Brain microvascular endothelial cell (primary cell): ENCODE measurements at places on chromosomes 16 and 17.
A peak's percentile ranks its signal among the peaks of the same experiment; 100 is the strongest.

- DNase-seq: no peak
Measured at GRCh38 chr17:76740329-76741118, 2.6 kb downstream of the MFSD11 start.

DNA sequence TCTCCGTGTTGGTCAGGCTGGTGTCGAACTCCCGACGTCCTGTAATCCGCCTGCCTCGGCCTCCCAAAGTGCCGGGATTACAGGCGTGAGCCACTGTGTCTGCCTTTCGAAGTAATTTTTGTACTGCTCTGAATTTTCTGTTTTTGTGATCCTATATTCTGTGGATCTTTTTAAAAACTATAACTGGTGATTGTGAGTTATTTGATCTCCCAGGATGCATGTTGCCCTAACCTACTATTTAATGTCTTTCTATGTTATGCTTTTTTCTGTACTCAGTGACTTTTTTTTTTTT is 2.5 kb downstream of the RSPRY1 start:
- no peak for DNase-seq

- no peak for DNase-seq
Measured at GRCh38 chr16:782258-782657, 5.9 kb downstream of the RPUSD1 start.

- DNase-seq: no peak
Measured at GRCh38 chr17:36661047-36661666, 59.8 kb downstream of the MRM1 start.

GRCh38 chr17:29623283-29623647 is 553 bp upstream of the CORO6 start:
- no peak for DNase-seq

- DNase-seq: no peak
Measured at GRCh38 chr17:44749076-44749979, 9.5 kb upstream of the ADAM11 start.

GRCh38 chr17:59372138-59372751 is 40.8 kb downstream of the YPEL2 start:
- DNase-seq: peak; percentile 57

- no peak for DNase-seq
Measured at GRCh38 chr16:19872179-19872863, 12.3 kb downstream of the GPRC5B start.

DNA sequence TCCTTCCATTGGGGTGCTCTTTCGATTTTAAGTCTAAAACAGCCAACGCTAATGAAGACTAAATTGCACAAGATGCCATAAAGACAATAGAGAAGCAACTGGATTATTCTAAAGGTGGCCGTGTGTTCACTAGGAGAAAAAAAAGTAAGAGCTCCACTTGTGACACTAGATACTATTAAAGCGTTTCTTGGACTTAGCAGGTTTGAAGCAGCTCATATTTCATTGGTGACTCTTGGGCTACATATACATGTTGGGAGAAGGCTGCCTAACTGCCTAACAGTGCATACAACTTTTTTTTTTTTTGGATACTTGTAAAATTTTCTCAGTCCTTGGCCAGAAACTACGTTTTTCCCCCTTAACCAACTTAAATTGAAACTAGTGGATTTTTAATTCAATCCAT is 111.8 kb upstream of the NOG start:
- no peak for DNase-seq

- peak; percentile 89 for DNase-seq
Measured at GRCh38 chr16:66741169-66741900, 10.1 kb downstream of the DYNC1LI2 start.

DNA sequence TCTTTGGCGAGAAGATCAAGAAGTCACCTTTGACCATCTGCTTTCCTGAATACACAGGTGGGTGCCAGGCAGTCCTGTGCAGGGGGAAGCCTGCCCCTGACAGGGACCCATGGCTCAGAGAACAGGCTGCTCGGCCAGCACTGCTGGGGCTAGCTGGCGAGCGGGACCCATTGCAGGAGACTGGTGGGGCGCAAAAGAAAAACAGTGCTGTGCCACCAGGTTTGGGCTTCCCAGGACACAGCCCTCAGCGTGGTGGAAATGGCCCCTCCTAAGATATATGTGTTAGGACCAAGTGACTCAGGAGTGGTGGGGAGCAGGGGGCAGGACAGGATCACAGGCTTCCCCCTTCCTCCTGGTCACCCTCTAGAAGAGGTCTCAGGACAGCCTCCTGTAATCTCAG is 73.9 kb downstream of the AMFR start:
- no peak for DNase-seq

GRCh38 chr16:56982695-56983094 is 6.7 kb upstream of the NLRC5 start:
- no peak for DNase-seq
